ELF-1 (cell line): ENCODE measurements at places on chromosomes 5 and 9.
A peak's percentile ranks its signal among the peaks of the same experiment; 100 is the strongest.

- no peak for DNase-seq
These were observed 128.6 kb upstream of the ACOT12 start for GRCh38 chr5:81522571-81522970.

- DNase-seq, result no peak
These were observed 211.4 kb downstream of the KIAA0825 start for GRCh38 chr5:94407023-94407422.

GRCh38 chr9:37730839-37731238 lies 22.8 kb upstream of the TRMT10B start:
- DNase-seq, result no peak

- DNase-seq, result no peak
These were observed 2.7 kb downstream of the LEAP2 start for GRCh38 chr5:132876020-132876759.

DNA sequence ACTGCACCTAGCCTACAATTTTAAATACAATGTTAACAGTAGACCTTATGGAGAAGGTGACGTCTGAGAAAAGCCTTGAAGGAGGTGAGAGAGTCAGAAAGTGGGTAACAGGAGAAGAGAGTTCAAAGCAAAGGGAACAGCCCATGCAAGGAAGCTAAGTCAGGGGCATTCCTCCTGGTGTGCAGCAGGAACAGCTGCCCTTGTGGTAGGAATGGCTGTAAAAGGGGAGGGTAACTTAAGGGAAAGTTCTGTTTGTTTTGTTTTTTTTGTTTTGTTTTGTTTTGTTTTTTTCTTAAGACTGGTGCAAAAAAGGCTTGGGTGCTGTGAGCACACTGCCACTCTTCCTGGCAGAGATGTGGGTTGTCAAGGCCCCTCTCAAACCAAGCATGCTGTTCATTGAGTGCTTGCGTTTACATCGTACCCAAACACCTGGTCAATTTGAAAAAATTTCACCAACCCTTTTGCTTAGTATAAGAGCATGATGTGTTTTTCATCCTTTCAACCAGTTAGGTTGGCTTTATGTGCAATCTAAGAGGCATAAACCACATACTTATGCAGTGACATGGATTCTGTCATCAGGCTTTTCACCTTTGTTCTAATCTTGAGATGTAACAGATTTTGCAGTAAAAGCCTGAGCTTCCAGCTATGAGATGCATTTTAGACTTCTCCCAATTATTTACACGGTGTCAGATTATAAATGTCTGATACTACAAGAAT lies 279.7 kb downstream of the GLIS3 start:
- no peak for DNase-seq

GRCh38 chr9:113228130-113228665 lies 6.9 kb downstream of the SLC31A1 start:
- no peak for DNase-seq

DNA sequence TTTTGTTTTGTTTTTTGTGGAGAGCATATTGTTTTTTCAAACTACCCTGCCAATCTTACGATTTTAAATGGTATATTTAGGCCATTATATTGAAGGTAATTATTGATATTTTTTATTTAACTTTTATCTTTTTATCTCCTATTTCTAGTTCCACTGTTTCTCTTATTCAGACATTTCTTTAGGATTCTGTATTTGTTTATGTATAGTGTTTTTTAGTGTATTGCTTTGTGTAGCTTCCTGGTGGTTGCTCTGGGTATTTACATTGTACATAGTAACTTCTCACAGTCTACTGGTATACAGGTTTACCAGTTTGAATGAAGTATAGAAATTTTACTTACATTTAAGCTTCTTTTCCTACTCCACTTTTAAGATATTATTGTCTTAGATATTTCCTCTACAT lies 63.2 kb downstream of the ERCC6L2 start:
- DNase-seq, result no peak

DNA sequence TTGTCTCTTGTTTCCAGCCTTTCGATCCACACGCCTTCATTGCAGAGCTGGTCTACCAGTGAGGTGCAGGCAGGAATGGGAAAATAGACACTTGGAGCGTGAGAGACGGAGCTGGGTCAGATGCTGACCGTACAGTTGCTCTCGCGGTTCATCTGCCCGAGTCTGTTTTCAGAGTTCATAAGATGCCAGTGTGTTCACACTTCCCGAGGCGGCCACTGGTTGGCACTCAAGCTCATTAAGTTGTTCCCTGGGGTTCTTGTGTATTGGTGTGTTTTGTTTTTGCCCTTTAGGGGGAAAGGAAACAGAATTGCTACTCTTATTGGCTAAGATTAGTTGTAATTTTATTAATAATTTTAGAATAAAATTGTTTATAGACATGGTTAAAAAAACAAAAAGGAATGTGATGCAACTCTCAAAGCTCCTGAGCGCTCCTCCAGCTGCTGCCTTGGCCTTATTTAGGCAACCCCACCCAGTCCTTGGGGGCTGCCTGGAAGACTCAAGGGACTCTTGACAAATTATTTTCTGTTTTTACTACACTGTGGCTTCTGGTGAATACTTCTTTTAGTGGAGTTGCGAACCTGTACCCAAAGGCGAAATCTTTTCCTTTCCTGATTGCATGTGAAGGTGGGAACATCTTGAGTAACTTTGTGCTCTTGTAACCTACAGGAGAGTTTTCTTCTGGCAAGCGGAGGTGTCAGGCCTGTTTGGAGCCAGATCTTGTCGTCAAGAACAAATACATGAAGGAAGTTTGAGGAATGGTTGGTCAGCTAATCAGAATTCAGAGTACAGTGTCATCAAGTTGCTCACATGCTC lies 146.1 kb downstream of the MAST4 start:
- DNase-seq, result peak; percentile 11

GRCh38 chr5:34913072-34913471 lies 2.2 kb downstream of the RAD1 start:
- no peak for DNase-seq

DNA sequence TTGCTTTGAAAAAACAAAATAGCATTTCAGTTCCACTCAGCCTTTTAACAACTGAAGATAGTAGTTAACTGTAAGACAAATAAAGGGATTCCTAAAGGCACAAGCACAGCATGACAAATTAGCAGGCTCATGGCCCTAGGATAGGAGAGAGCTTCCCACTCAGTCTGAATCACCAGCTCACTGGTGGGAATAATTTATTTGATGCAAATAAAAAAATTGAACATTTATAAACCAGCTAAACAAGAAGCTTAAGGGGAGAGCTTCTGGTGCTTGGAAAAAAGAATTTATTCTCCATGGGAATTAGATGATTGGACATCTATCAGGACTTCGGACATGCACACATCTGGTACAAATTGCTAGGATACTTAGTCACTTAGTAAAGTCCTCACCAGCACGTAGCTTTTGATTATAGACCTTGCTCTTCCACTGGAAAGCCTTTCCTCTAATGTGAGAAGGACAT lies 294.1 kb upstream of the TNC start:
- DNase-seq, result no peak

DNA sequence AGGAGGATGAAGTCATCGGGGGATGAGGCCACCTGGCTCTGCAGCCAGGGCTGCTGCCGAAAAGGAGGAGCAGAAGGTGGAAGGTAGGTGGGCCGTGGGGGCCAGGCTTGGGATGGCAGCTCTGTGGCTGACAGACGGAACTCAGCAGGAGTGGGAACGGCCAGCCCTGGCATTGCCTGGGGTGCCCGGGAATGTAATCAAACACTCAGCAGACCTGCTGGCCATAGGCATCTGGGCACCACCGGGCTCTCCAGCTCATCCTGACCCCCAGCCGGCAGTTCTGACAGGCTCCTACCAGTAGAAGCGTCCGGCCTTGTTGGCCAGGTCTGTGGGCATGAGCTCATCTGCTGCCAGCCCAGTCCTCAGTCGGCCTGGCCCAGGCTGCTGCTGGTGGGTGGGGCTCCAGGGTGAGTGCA lies 4.3 kb upstream of the FAT2 start:
- DNase-seq, result no peak

DNA sequence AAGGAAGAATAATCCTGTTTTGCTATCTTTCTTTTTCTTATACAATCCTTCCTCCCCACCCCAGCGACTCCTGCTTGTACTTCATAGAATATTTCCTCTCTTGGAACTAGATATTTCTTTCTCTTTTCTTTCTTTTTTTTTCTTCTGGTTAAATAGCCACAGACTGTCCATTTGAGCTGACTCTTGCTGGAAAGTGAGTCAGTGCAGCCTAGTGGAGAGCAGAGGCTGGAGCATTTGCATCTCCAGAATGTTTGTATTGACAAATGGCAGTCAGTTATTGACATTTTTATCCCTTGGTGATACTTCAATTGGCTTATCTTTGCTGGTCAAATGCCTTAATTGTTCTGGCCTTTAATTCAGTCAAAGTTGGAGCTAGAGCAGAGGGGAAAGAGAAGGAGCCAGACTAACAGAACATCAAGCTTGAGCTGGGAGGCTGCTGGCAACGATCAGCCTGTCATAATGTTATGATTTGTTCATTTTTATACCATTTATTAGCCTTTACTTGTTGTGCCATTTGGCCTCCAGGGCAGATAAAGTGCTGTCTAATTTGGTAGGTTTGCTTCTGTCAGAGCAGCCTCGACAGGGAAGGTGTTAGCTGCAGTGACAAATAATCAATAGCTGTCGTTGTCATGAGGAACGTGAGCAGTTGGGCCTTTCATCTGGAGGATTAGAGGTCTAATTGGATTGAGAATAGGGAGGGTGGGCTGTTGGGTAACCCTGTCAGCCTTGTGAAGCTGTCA lies 69.0 kb downstream of the INVS start:
- DNase-seq, result no peak

GRCh38 chr9:86177995-86178394 lies 78.6 kb upstream of the GOLM1 start:
- DNase-seq, result no peak

- no peak for DNase-seq
These were observed 415.7 kb downstream of the PLK2 start for GRCh38 chr5:58044166-58044565.

DNA sequence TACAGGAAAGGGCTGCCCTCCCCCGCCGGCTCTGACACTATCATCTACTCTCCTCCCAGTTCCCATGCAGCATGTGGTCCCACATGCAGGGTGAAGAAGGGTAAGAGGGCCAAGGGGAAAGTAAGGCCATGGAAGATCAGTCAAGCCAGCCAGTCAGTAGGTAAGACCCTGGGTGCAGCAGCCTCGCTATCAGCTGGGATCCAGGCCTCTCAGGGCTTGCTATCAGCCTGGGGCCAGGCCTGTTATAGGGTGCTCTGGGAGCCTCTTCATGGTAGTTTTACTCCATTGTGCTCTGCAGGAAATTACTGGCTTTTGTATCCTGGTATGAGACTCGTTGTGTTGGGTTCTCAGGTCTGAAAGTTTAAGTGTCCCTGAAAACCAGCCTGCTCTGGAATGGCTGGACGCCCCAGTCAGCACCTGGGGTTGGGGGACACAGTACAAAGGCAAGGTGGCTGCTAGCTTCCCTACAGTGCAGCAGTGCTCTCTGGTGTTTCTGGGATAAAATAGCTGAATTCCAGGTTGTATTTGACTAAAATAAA lies 21.4 kb downstream of the SLC22A4 start:
- no peak for DNase-seq
